K562 (cell line): ENCODE measurements at places on chromosomes 4 and X.
A peak's percentile ranks its signal among the peaks of the same experiment; 100 is the strongest.

DNA sequence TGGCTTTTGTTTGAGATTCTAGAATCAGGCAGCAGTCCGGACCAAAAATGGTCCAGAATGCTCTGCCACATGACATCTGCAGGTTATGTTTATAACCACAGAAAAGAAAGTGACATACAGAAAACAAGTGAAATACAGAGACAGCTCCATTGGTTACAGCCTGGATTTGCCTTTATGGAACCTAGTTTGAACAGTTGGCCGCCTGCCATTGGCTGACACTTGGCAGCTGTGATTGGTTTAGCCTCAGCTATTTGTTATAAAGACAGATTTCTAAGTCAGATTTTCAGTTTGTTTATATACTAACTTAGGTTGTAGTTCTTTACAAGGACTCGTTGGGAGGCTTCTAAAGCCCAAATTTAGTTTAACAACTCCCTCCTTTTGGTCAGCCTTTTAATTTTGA, 40.8 kb upstream of the IL9R start:
- DNase-seq: no peak

DNA sequence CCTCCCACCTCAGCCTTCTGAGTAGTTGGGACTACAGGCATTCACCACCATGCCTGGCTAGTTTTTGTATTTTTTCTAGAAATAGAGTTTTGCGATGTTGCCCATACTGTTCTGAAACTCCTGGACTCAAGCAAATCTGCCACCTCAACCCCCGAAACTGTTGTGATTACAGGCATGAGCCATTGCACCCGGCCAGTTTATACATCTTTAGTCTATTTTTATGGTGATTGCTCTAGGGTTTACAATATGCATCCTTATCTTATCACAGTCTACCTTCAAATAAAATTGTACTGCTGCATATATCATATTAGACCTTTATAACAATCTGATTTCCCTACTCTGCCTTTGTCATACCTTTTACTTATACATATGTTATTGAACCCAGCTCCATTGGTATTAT, 56.9 kb downstream of the SOWAHB start:
- DNase-seq: no peak

- DNase-seq: no peak
Observed at GRCh38 chr4:188691811-188692210, 552.6 kb downstream of the TRIML1 start.

GRCh38 chr4:15370296-15370695, 57.5 kb upstream of the C1QTNF7 start:
- DNase-seq: no peak

- no peak for DNase-seq
Observed at GRCh38 chr4:83022724-83023450, 12.1 kb upstream of the COPS4 start.

DNA sequence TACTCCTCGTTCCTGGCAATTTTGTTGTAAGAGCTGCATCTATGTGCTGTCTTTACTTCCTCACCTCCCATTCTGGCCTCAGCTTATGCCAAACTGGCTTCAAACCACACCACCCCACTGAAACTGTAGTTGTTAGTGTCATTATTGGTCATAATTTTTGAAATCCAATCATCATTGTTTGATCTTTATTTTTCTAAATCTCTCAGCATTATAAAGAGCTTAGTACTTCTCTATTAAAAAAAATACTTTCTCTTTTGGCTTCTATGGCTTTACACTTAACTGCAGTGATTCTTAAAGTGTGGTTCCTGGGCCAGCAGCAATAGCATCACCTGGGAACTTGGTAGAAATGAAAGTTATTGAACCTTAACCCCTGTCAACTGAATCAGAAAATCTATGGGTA, 83.5 kb upstream of the GRPR start:
- no peak for DNase-seq

- DNase-seq: no peak
Observed at GRCh38 chr4:52883707-52884669, 21.9 kb downstream of the RASL11B start.

- DNase-seq: no peak
Observed at GRCh38 chrX:99266255-99266654, 1143.8 kb downstream of the PCDH19 start.

GRCh38 chrX:94936722-94937121, 1262.7 kb downstream of the FAM133A start:
- no peak for DNase-seq

DNA sequence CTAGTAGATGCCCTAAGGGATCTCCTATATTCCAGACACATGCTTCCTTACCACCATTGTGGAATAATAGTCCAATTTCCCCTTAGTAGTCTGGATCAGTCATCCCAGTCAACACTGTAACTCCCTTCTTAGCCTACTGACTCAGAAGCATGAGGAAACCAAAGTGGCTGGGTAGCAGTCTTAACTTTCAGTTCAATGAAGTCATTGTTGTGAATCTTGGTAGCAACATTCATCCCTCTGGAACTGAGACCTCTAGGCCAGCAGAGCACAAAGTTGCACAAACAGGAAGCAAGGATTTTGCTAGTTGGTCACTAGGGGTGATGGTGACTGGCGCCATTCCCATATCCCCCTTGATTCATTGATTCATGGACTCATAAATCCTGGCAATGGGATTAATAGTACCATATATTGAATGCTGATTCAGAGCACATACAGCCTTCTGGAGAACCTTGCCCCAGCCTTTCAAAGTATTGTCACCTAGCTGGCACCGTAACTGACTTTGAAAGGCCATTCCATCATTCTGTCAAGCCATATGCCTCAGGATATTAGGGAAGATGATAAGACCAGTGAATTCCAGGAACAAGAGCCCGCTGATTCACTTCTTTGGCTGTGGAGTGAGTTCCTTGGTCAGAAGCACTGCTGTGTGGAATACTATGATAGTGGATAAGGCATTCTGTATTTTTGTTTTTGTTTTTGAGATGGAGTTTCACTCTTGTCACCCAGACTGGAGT, 19.7 kb upstream of the GPAT3 start:
- no peak for DNase-seq

GRCh38 chrX:65811558-65812228, 144.2 kb downstream of the MSN start:
- no peak for DNase-seq

DNA sequence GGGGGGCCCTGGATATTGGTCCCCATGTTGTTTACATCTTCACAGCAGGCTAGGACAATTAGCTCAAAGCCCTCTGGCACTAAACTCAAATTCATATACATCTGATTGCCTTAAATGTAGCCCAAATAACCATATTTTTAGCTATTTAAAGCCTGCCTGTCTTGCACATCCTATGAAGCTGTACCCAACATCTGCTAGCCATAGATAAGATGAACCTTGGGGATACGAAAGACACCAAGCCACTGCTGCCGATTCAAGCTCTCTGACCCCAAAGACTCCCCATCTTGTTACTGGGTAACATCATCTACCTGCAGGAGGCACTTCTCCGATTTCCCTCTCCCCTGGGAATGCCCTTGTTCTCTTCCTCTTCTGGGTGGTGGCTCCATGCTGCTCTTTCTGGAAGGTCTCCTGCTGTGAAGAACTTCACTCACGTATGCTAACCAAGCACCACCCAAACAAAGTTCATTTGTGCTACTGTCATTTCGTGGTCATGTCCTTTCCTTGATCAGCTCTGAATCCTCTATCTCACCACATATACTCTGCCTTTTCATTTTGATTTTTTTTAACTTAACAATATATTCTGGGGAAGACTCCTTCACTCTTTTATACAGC, 107.7 kb upstream of the ATXN3L start:
- DNase-seq: peak; percentile 30

DNA sequence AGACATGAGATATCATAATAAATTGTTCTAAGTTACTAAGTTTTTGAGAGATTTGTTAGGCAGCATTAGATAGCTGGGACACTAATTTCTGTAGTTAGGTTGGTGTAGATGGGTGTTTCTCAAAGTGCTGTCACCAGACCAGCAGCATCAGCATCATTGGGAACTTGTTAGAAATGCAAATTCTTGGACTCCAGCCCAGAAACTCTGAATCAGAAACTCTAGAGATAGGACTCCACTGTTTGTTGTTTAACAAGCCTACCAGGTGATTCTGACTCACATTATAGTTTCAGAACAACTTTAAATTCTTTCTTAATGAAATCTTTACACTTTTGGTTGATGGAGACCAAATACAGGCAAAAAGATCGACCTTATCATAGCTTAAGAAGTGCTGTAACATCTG, 173.7 kb downstream of the PABPC4L start:
- no peak for DNase-seq

DNA sequence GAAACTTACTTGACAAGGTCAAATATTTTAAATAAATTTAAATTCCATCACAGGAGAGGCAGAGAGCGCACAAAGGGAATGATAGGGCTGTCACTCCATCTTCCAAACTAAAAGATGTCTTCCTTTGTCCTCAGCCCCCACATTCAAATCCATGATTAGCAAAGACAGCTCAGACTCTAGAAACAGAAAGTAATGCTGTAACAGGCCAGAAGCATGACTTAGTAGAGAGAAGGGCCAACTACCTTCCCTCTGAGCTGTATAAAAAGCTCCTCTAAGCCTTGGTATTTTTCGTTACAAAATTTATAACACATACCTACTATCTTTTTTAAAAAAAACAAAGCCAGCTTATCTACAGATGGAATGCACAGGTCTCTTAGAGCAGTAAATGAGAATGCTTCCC, 207.4 kb downstream of the MAPK10 start:
- DNase-seq: no peak

GRCh38 chr4:165635951-165636350, 237.1 kb upstream of the TLL1 start:
- no peak for DNase-seq

- no peak for DNase-seq
Observed at GRCh38 chr4:79607979-79608378, 200.0 kb upstream of the GK2 start.

DNA sequence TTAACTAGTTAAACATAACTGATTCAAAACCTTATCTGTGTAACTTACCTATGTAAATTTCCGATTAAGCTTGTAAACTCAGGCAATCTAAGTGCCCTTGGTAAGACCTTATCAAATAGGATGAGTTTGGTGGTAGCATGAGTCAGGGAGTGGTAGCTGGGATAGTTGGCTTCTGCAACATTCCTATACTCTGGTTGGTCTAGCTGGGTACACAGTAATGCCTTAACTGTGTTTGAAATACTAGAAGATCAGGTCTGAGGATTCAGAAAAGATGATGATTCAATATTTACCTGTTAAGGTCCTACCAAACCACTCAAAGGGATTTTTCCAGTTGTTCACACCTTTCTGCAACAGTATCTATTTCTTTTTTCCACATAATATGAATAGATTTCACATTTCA, 5.3 kb downstream of the YIPF7 start:
- DNase-seq: no peak

- DNase-seq: no peak
Observed at GRCh38 chr4:91032725-91033445, 905.7 kb downstream of the CCSER1 start.

DNA sequence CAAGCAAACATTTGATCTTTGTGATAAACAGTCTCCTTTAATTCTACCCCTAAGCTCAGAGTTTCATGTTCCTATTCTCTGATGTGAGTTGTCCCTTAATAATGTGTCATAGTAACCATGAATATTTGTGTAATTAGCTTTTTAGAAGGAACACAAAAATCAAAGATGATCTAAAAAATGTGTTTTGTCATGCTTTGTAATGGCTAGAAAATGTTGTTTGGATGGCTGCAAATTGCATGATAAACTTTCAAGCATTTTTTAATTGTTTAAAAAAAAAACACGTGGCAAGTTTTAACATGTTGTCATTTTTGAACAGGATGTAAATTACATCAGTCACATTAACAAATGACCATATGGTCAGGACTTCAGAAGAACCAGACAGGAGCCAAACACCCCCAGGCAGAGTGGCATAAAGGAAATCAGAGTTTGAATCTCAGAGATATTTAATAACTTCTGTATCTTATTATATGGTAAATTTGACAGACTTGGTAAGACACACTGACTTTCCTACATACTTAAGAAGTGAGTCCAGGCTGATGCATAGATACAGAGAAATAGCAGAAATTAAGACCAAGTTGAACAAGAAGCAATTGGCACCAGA, 223.9 kb upstream of the VEGFC start:
- no peak for DNase-seq

GRCh38 chr4:158319880-158320279, 109.6 kb downstream of the TMEM144 start:
- no peak for DNase-seq

- no peak for DNase-seq
Observed at GRCh38 chrX:107721318-107721717, 54.3 kb downstream of the TSC22D3 start.

DNA sequence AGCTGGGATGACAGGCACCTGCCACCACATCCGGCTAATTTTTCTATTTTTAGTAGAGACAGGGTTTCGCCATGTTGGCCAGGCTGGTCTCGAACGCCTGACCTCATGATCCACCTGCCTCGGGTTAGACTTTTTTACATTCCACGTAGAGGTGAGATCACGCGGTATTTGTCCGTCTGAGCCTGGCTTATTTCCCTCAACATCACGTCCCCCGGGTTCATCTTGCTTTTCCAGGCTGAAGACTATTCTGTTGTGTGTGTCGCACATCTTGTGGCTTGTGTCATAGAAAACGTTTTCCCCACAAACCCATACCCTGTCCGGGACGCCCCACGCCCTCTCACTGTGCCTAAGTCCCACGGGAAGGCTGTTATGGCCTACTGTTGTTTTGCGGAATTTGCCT, 185.3 kb downstream of the CRLF2 start:
- DNase-seq: no peak

- DNase-seq: peak; percentile 31
Observed at GRCh38 chrX:49071877-49072711, 1.7 kb downstream of the PRAF2 start.

GRCh38 chr4:101596781-101597552, 193.6 kb upstream of the BANK1 start:
- DNase-seq: no peak

GRCh38 chr4:109947918-109948317, 35.2 kb downstream of the EGF start:
- no peak for DNase-seq

- no peak for DNase-seq
Observed at GRCh38 chrX:114930227-114930626, 87.2 kb downstream of the IL13RA2 start.

DNA sequence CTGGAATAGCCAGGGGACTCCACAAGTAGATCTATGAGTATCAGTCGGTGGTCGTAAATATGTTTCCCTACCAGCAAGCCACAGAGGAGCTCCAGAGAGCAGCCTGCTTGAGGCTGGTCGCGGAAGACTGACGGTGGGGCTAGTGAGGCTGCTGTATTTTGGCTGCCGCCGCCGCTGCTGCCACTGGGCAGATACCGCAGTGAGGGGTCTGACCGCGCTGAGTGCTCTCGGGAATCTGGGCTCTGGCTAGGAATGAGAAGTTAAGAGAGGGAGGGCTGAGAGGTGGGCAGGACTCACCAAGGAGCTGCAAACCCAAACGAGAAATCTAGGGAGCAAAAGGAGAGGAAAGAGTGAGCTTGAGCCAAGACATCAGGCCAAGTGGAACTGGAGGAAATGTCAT, at the start of gene EXOC1L:
EXOC1L (plus strand) TSS at position 157 of the 400 bp plus-strand sequence; CDS start at position 394, 237 bp downstream.
- peak; percentile 14 for DNase-seq

GRCh38 chrX:119189115-119189514, 47.0 kb upstream of the PGRMC1 start:
- peak; percentile 6 for DNase-seq

DNA sequence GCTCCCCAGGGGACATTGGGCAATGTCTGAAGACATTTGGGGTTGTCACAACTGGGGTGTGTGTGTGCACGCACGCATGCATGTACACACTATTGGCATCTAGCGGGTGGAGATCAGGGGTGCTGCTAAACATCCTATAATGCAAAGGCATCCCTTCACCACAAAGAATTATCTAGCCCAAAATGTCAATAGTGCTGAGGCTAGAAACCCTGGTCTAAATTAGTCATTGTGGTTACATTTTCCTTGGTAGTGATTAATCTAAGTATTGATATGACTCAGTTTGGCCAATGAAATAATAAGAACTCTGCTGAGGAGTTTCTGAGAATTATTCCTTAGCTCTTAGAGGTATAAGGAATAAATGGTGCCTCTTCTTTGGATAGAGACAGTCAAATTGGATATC, 200.2 kb downstream of the CLCN4 start:
- no peak for DNase-seq
